Stimulated activated CD4-positive, alpha-beta T cell treated with anti-CD3 and anti-CD28 coated beads, Interleukin-2, amount 100 ng/mL, for 24 hours (primary cell): ENCODE measurements at places on chromosomes 1 and 21.

GRCh38 chr1:55694310-55694801, 479.2 kb upstream of the USP24 start:
- no peak for DNase-seq

DNA sequence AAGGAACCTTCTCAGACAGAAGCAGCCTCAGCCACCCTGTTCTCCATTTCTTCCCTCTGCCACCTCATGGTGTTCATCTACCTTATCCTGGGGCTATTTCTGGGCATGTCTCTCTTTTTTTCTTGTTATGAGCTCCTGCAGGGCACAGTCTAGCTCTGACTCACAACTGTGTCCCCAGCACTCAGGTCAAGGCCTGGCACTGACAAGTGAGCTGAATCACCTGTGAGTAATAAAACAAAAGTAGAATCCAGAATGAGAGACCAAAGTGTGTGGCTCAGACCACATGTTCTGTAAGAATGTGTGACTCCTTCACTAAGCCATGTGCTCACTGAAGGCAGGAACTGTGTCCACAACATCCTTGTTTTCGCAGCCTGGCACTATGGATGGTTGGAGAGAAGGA, 23.2 kb downstream of the C1orf94 start:
- DNase-seq: no peak

- DNase-seq: no peak
Measured at GRCh38 chr1:114956570-114956969, 73.1 kb upstream of the TSHB start.

DNA sequence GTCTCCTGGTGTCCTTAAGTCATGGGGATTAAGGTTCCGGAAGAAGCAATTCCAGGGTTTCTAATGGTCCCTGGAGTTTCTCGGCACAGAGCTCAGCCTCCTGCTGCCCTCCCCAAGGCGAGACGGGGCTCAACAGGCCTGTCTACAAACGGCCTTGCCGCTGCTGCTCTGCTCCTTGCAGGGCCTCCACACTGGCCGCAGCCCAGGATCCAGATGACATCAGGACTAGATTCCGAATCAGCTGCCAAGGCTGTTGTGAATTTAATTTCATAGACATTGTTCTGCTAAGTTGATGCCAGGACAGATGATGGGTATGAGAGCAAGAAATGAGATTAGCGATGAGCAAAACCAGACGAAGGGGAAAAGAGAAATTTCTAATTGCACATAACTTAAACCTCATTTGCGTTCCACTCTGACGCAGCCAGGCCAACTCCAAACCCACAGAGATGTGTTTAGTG, 103.6 kb upstream of the BACE2 start:
- DNase-seq: no peak

GRCh38 chr1:92485381-92486250, 1.1 kb downstream of the GFI1 start:
- peak; percentile 92 for DNase-seq

DNA sequence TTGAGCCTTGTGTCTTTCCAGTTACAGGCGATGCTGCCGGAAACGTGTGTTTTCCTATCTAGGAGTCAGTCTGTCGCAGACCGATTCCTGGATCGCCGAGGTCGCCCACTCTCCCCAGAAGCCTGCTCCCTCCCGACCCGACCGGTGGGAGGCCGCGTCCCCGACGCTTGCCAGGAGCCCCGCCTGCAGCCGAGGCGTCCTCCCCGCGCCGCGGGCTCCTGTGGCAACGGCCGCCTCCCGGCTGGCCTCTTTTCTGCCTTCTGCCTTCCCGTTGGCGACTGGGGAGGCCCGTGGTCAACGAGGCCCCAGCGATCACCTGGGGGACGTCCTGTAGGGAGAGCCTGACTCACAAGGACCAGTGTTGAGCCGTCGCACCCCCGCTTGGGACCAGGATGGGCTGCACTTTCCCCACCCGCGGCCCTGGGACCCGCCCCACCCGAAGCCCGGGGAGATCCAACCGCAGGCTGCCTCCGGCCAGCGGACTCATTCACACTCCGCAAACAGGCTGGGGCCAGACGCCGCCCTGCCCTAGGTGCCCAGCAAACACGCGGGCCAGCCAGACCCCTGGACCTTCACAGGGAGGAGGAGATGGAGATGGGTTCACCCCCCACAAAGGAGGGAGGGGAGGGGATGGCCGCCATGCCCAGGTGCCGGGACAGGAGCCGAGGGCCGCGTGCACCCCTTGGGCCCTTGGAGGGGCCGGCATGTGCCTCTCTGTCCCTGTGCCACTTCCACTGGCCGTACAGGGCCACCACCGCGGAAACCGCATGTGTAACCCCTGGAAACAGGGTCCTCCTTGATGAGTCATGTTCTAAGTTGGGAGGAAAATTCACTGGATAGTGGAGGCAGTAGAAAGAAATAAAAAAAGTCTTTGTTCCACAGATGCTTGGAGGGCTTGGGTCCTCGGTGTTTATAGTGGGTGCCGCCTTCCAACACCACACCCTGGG, 7.2 kb upstream of the COL6A1 start:
- no peak for DNase-seq
